ENCODE measurements at places on chromosomes 13 and 19.

DNA sequence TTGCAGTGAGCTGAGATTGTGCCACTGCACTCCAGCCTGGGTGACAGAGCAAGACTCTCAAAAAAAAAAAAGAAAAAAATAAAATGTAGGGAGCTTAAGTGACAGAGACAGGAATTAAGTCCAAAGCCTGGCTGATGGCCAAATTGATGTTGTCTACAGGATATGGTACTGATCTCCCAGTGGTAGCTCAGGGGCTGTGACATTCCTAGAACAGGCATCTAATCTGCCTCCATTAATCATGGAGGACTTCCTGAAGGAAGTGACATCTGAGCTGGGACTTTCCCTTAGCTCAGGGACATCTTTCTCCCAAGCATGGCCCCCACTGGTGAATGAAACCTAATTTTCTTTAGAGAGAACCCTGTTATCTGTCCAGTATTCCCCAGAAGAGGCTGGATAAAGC, 11.4 kb upstream of the EDDM13 start:
- DNase-seq, result no peak

- DNase-seq, result no peak
These were observed 637.0 kb upstream of the SLC10A2 start for GRCh38 chr13:103703246-103703645.

GRCh38 chr13:23506807-23507291, 63.4 kb upstream of the TNFRSF19 start:
- DNase-seq, result no peak

DNA sequence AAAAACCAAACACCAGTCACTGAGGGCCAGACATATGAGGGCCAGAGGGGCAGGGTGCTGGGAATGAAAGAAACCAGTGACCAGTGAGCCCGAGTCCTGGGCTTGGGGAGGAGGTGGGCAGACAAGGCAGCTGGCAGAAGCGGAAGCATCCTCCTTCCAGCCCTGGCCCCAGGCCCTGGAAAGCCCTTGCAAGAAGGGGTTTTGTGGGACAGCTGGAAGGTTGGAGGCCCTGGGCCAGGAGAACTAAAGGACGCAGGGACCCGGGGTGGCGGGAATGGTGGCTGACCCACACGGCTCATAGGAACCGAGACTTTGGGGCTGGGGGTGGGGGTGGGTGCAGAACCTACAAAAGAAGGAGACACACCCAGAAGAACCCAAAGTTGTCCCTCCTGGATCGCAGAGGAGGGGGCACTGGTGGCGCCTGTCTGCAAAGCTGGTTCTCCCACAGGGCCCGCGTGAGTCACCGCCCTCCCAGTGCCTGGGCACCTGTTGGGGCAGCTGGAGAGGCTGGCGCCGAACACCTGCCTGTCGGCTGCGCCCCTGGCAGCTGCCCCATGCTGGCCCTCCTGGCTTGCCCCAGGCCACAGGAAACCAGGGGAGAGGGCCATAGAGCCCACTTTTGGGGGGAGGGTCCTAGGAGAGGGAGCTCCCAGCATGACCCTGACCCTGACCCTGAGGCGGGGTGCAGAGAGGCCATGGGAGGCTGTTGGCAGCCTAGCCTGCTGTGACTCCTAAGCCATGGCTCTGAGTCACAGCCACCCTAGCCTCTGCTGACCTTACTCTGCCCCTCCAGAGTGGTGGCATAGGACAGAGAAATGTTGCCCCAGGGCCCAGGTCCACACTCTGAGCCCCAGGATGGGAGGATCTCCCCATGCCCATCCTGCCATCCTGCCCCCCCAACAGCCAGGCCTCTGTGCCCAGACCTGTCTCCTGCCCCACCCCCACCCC, 802 bp downstream of the DMPK start:
- DNase-seq, result peak; percentile 72

- DNase-seq, result no peak
These were observed 75.9 kb downstream of the STK24 start for GRCh38 chr13:98500963-98501421.
